NCI-H2107 (cell line): ENCODE measurements at places on chromosomes 3 and 15.

DNA sequence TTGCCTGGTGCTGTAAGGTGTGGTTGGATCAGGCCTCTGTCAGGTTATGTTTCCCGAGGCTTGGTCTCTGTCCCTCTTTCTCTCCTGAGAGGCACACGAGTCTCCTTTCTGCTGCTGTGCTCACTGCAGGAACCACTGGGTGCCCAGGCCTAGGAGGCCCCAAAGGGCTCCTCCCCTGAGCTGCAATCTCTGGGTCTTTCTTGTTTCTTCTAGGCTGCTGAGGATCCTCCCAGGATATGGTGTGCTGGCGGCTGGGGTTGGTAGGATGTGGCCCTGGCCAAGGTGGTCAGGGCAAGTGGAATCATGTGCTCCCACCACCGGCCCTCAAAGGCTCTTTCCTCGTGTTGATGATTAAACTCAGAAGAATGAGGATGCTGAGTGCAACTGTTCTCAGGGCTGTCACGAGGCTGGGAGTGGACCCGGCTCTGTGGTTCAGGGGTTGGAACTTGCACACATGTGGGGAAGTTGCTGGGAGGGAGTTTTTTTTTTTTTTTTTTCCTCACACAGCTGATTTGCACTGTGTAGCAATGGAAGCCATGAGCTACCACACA is 43.6 kb upstream of the CTSH start:
- DNase-seq: no peak

GRCh38 chr15:83106994-83107840 is at the start of gene TM6SF1:
Gene TM6SF1, plus strand, starts transcription at chr15:83107645. Its CDS starts 36 bp downstream, at chr15:83107681.
- no peak for DNase-seq

DNA sequence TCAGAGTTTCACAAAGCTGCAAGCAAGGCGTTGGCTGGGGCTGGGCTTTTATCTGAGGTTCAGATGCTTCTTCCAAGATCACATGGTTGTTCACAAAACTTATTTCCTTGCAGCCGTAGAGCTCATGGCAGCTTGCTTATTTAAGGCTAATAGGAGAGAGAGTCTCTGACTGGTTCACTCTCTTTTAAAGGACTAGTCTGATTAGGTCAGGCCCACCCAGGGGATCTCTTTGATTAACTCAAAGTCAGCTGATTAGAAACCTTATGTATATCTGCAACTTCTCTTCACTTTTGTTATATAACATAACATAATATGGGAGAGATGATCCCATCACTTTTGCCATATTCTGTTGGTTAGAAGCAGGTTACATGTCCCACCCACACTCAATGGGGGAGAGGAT is 99.9 kb upstream of the CCNL1 start:
- no peak for DNase-seq

DNA sequence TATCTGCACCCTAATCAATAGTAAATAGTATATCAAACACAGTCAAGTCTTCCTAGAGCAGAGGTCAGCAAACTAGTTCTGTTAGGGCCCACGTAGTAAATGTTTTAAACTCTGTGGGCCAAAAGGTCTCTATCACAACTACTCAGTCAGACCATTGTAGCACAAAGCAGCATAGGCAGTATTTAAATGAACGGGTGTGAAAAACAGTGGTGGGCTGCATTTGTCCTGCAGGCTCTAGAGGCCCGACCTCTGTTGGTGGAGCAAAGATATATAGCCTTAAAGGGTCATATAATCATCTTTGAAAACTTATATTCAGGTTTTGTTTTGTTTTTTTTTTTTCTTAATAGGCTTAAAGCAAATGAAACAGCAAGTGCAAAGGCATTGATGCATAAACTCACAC is 326.4 kb upstream of the TRIM42 start:
- DNase-seq: no peak

DNA sequence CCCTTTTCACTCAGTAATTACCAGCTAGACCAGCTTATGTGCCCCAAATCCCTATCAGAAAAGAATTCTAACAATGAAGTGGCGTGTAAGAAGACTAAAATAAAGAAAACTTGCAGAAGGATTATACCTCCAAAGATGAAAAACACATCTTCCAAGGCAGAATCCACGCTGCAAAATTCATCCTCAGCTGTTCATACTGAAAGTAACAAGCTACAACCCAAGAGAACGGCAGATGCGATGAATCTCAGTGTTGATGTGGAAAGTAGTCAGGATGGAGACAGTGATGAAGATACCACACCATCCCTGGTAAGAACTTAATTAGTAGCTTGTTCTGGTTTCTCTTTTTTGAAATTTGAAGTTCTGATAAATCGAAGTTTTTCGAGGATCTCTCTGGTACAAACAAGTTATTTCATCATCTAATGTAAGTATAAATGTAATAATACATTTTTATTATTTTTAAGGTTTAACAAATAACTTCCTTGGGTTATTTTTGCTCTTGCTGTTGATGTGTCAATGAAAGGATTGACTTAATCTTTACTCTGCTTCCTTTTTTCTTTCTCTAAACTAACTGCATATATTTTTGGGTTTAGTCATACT is 1.4 kb downstream of the WDR76 start:
- no peak for DNase-seq

GRCh38 chr15:89553632-89554031 is 21.6 kb upstream of the TICRR start:
- DNase-seq: no peak

DNA sequence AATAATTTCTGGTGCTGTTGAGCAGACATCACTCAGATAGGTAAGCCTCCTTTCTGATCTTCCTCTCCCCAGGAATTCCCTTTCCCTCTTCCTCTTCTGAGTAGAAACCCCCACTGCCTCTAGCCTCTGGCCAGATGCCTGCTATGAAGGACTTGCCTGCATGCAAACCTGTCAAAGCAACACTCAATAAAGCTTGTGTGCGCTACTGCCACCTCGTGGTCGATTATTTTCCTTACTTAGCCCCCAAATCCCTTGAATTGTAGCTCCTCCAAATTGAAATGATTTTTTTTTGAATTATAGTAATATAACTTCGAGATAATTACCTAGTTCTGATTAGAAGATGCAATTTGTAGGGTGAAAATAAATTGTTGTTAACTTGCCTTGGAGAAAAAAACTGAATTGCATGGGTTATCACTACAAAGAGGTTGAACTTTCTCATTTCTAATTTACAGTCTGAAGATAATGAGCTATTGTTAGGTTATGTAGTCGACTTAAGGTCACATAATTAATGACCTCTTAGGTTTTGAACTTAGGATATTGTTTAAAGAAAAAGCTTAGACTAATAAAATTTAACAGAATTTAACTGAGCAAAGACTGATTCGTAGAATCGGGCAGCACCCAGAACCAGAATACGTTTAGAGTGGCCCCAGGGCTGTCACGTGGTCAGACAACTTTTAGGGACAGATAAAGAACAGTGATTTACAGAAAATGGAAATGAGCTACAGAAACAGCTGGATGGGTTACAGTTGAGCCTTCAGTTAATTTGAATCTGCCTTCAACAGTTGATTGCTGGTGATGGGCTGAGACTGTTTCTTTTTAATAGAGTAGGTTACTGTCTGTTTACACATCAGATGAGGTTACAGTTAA is 269.3 kb downstream of the ARPP21 start:
- peak; percentile 38 for DNase-seq
